ENCODE measurements at places on chromosomes 11 and 22. TPM values are rescaled to one million over a fixed set of nuclear protein-coding genes. Genes with fewer than 3 reads are reported as not detected.

GRCh38 chr11:18193010-18193409 lies 20.4 kb downstream of the MRGPRX4 start:
- no peak overlapping the region for H3K27ac ChIP-seq
- no peak overlapping the region for H3K4me3 ChIP-seq
- H3K36me3 ChIP-seq: no peaks in the 10 kb centered on the region
- no peaks in the 10 kb centered on the region for H3K27me3 ChIP-seq
- DNase-seq: no peak
- no peaks in the 10 kb centered on the region for H3K4me1 ChIP-seq

DNA sequence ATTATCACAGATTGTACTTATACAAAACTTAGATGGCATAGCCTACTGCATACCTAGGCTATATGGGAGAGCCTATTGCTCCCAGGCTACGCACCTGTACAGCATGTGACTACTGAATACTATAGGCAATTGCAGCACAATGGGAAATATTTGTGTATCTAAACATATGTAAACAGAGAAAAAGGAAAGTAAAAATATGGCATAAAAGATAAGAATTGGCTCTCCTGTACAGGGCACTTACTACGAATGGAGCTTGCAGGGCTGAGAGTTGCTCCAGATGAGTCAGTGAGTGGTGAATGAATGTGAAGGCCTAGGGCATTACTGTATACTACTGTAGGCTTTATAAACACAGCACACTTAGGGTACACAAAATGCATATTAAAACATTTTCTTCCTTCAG lies 13.2 kb downstream of the APOL6 start:
- no peak overlapping the region for H3K4me3 ChIP-seq
- H3K27ac ChIP-seq: no peak overlapping the region
- DNase-seq: no peak

GRCh38 chr11:3231851-3232744 lies at the start of gene MRGPRE:
Gene MRGPRE, minus strand, starts transcription at chr11:3232417. Its CDS starts 3,618 bp downstream, at chr11:3228799.
- no peaks in the 10 kb centered on the region for H3K4me1 ChIP-seq
- no peaks in the 10 kb centered on the region for H3K36me3 ChIP-seq
- no peak within 1 kb of the TSS for H3K4me3 ChIP-seq
- peak; percentile 61 for DNase-seq

DNA sequence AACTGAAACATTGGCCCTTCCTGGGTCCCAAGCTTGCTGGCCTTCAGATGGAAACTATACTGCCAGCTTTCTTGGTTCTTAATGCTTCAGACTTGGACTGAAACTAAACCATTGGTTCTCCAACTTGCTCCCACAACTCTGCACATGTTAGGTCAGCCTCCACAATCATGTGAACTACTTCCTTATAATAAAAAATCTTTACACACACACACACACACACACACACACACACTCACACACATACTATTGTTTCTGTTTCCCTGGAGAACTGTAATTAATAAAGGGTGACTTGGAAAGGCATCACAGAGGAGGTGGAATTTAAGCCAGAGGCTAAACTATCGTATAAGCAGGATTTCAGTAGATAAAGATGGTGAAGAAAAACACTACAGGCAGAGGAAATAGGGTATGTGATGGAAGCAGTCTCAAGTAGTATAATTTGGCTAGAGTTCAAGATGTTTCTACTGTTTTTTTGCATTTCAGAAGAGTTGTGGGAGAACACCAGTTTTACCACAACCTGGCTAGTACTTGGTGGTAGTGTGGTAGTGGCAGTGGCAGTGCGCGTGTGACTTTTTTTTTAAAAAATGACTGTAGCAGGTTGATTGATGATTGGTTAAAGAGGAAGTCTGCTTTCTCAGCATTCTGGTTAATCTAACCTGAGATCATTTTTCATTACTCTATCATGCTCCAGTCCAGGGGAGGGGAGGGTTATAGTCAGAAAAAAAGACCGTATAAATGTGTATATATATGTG lies 70.1 kb downstream of the PDE3B start:
- H3K4me1 ChIP-seq: peaks cover 10% of the 10 kb centered on the region
- no peak overlapping the region for H3K27ac ChIP-seq
- no peaks in the 10 kb centered on the region for H3K36me3 ChIP-seq
- H3K4me3 ChIP-seq: no peak overlapping the region

DNA sequence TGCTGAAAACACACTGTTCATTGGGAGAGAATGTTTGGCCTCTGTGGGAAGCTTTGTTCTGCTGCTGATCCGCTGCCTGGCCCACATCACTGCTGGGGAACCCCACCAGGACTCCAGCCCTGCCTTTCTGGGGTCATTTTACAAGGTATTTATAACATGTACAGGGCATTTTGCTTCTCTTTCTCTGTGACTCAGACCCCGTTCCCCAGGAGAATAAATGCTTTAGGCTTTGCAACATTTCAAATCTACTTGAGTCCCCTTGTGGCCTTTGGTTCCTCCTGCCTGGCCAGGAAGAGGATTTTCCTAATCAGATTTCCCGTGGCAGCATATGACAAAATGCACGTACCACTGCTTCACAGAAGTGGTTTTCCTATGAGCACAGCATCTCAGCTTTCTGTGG lies 43.0 kb downstream of the BTG4 start:
- H3K4me1 ChIP-seq: no peaks in the 10 kb centered on the region
- no peak overlapping the region for H3K4me3 ChIP-seq
- H3K27me3 ChIP-seq: no peaks in the 10 kb centered on the region
- H3K36me3 ChIP-seq: no peaks in the 10 kb centered on the region
- no peak overlapping the region for H3K27ac ChIP-seq

DNA sequence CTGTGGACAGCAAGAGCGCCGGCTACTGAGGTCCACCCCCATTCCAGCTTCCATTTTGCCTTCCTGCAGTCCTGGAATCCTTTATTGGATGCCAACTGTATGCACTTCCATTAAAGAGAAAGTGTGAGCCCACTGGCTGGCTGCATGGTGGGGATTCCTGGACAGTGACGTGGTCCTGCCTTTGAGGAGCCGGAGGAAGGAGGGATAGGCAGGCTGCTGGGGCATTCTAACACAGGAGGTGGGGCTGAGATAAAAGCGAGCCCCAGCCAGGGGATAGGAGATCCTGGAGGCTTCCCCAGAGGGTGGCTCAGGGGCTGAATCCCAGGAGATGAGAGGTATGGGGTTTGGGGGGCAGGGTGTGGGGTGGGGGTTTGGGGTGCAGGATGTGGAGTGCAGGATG lies 984.7 kb downstream of the BRD1 start:
- H3K36me3 ChIP-seq: no peaks in the 10 kb centered on the region
- no peaks in the 10 kb centered on the region for H3K4me1 ChIP-seq
- no peak overlapping the region for H3K4me3 ChIP-seq
- peaks cover 27% of the 10 kb centered on the region for H3K27me3 ChIP-seq
- no peak for DNase-seq

GRCh38 chr11:63504933-63505586 lies 824 bp upstream of the LGALS12 start:
- no peak for DNase-seq
- H3K36me3 ChIP-seq: no peaks in the 10 kb centered on the region
- no peak overlapping the region for H3K4me3 ChIP-seq
- H3K4me1 ChIP-seq: peaks cover 5% of the 10 kb centered on the region
- H3K27ac ChIP-seq: no peak overlapping the region

DNA sequence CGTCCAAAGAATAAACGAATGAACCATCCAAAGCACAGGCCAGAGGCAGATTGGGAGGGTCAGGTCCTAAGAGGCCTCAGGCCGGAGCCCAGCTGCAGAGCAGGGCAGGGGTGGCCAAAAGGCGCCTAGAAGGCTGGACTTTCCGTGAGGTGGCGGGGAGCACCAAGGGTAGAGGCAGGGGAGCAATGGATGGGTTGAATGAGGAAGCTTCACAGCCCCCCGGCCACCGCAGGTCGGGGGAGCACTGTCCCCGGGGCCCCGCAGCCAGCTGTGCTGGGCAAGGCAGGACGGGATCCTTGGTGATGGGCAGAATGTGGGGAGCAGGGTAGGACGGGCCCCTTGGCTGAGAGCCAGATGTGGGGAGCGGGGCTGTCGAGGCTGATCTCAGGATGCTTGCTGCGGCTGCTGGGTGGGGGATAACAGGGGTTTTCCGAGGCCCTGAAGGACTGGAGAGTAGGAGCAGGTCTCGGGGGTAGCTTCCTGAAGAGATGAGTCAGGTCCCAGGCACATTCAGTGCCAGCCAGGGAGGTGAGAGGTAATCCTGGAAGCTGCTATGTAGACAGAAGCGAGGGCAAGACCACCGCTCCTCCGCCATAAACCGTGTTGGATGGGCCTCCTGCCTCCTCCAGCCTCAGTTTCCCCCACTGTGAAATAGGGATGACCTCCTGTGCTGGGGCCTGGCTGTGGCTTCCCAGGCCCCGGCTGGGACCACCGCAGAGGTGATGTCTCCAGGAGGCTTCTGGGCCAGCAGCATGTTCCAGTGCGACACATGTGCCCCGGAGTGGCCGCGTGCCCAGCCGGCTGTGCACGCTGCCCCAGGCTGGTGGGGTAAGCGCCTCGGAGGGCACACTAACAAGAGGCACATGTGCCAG lies 34.6 kb upstream of the KCNQ1OT1 start:
- no peak for DNase-seq
- H3K36me3 ChIP-seq: no peaks in the 10 kb centered on the region
- H3K4me3 ChIP-seq: no peak overlapping the region
- H3K27me3 ChIP-seq: no peaks in the 10 kb centered on the region
- no peak overlapping the region for H3K27ac ChIP-seq

- no peak overlapping the region for H3K27ac ChIP-seq
- H3K36me3 ChIP-seq: no peaks in the 10 kb centered on the region
- no peaks in the 10 kb centered on the region for H3K27me3 ChIP-seq
- no peak for DNase-seq
- no peak overlapping the region for H3K4me3 ChIP-seq
Measured at GRCh38 chr11:123228496-123229163, 33.6 kb upstream of the CLMP start.

GRCh38 chr22:29336751-29337490 lies 21.4 kb upstream of the RASL10A start:
- H3K4me1 ChIP-seq: no peaks in the 10 kb centered on the region
- H3K27me3 ChIP-seq: no peaks in the 10 kb centered on the region
- peaks cover 56% of the 10 kb centered on the region for H3K36me3 ChIP-seq
- no peak overlapping the region for H3K27ac ChIP-seq

DNA sequence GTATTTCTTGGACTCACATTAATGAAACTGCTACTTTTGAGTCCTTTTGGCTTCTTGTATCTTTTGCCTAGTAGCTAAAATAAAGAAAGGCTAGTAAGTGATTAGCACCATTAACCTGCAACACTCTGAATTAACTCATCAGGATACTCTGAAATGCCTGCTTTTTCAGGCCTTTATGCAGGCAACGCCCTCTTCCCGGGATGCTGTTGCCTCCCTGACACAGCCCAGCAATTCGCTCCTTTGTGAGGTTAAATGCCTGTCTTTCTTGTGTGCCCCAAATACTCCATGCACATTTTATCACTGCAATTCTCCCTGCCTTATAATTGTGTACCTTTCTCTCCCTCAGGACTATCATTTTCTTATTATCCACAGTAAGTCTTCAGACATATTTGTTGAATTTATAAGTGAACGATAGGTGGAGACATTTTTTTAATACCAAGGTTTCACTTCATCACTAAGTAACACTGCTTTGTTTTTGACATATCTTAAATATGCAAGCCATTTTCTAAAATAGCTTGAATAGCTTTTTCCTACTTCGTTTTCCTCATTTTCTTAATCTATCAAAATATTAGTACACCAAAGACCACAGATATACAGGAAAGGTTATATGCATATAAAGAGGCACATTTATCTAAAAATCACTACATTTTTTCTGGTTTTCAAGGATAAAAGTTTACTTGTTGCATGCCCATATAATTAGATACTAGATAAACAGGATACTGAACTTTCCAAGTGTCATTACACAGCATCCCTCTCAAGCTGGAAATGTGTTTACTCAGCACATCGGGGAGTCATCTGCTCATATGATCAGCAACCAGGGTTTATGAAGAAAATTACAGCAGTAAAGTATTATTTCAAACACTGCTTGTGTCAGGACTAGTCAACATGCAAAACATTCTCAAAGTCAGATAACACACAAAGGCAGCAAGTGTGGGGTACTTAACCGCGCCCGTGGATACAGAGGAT lies 48.5 kb upstream of the DDI1 start:
- no peaks in the 10 kb centered on the region for H3K27me3 ChIP-seq
- H3K4me3 ChIP-seq: no peak overlapping the region
- H3K27ac ChIP-seq: no peak overlapping the region
- no peaks in the 10 kb centered on the region for H3K36me3 ChIP-seq
- no peaks in the 10 kb centered on the region for H3K4me1 ChIP-seq
- DNase-seq: no peak

DNA sequence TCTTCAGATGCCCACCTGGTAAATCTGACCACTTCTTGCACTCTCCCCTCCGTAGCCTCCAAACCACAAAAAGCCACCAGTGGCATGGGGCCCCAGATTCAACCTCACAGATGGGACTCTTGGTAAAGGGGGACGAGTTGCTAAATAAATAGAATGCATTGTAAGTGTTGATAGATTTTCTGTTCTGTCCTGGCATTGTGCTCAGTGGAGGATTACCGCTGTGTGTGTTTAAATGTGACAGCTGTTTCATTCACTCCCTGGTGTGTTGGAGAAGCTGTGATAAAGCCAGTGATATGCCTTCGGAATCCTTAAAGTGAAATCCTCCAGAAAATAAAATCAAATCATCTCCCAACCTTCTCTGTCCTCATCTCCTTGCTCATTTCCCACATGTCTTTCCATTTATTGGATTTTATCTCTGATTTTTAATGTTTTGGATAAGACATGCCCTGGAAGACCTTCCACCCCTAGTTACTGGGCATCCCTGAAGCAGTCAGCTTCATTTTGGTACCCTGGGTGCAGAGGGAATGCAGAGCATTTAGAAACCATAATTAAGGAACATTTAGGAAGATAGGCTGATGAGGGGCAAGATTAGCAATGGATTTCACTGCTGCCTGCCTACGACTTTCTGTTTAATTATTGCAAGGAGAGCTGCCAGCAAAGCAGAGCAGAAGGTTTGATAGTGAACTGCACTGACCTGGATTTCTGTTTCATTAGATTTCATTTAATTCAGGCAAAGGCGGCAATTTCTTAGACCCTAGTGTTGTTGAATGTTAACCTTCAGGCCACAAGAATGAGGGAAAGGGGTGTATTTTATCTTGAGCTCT lies 460.9 kb upstream of the KIRREL3 start:
- DNase-seq: no peak
- H3K27me3 ChIP-seq: no peaks in the 10 kb centered on the region
- H3K27ac ChIP-seq: no peak overlapping the region
- H3K4me1 ChIP-seq: no peaks in the 10 kb centered on the region

Gene CRYAB
- total RNA-seq: 264 TPM

Gene WBP2NL
- 2.8 TPM for total RNA-seq

Gene ME3
- 40.5 TPM for total RNA-seq

Gene METTL15
- 14.5 TPM for total RNA-seq

Gene GRIA4
- 6.1 TPM for total RNA-seq

Gene KLHL35
- 0.81 TPM for total RNA-seq

All from sigmoid colon (tissue), 7 donors.